Thoracic aorta endothelial cell (primary cell): ENCODE measurements at places on chromosomes 2 and 18. TPM values are rescaled to one million over a fixed set of nuclear protein-coding genes. Genes with fewer than 3 reads are reported as not detected.

The NYAP2 gene
- total RNA-seq = not detected in 2 replicates

The HOXD4 gene
- 8.7 TPM in 1 of 2 replicates, not detected in the other for total RNA-seq

The LINC00305 gene
- total RNA-seq = not detected in 2 replicates

The RNF152 gene
- total RNA-seq = 35.0 and 43.4 TPM in 2 replicates

The GCG gene
- not detected in 2 replicates for total RNA-seq

The PROM2 gene
- under 0.01 and 0.29 TPM in 2 replicates for total RNA-seq

The HOXD13 gene
- total RNA-seq = not detected in 2 replicates

The CYS1 gene
- 0.07 TPM in 1 of 2 replicates, not detected in the other for total RNA-seq

The MC2R gene
- not detected in 2 replicates for total RNA-seq

The SLC30A3 gene
- total RNA-seq = 0.36 TPM in 1 of 2 replicates, not detected in the other
